ENCODE measurements at places on chromosomes 3 and 15.
A peak's percentile ranks its signal among the peaks of the same experiment; 100 is the strongest.

DNA sequence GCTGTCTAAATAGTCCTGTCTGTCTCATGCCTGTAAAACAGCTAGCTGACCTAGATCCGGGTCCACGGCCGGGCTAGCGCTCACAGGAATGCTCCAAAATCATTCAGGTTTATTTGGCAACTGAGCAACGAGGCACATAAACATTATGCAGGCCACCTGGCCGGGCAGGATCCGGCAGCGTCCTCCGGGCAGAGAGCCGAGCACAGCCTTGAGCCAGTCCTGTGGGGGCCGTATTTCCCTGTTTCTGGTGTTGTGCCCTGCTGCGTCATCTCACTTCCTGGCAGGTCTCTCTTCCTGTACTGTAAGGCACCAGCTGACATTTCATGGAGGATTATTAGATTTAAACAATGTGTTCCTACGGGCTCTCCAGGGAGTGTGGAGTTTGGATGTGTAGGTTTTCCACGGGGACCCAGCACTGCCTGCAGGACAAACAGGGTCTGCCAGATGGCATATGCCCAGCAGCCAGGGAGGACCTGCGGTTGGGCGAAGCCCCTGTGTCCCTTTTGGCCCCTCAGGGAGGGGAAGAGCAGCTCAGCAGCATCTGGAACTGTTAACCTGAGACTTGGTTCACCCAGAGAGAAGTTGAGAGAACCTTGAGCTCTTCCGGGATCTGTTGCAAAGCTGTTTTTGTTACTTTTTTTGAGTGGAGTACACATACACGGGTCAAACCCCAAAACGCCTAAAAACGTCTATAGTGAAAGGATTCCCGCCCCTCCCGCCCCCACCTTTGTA is 16.6 kb upstream of the LRRK1 start:
- no peak for DNase-seq

GRCh38 chr3:179615458-179616173 is 11.0 kb downstream of the NDUFB5 start:
- DNase-seq, result no peak

DNA sequence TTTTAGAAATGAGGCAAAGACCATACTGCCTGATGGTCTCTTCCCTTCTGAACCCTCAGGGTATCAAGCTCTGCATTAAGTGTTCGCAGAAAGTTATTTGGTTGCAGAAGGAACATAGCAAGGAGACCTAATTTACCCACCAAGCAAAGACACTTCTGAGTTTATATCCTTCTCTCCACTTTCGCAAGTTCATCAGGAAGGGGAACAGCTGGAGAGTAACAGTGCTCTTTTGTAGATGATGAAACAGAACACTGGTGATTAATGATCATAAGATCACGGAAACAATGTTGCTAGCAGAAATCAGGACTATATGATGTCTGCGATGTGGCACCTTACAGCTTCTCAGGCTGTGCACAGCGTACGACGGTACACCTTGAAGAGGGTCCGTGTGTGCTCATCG is 62.1 kb downstream of the NCEH1 start:
- DNase-seq, result no peak

- DNase-seq, result no peak
Measured at GRCh38 chr3:178856804-178857203, 214.8 kb downstream of the ZMAT3 start.

- DNase-seq, result peak; percentile 12
Measured at GRCh38 chr3:126245811-126246727, 65.7 kb upstream of the ALDH1L1 start.

- DNase-seq, result no peak
Measured at GRCh38 chr15:68606375-68606774, 27.6 kb downstream of the CORO2B start.

GRCh38 chr3:72232331-72232730 is 447.4 kb upstream of the PROK2 start:
- no peak for DNase-seq

GRCh38 chr3:149382101-149382467 is 4.6 kb upstream of the TM4SF1 start:
- no peak for DNase-seq

GRCh38 chr15:26182441-26182840 is 319.3 kb upstream of the ATP10A start:
- no peak for DNase-seq

DNA sequence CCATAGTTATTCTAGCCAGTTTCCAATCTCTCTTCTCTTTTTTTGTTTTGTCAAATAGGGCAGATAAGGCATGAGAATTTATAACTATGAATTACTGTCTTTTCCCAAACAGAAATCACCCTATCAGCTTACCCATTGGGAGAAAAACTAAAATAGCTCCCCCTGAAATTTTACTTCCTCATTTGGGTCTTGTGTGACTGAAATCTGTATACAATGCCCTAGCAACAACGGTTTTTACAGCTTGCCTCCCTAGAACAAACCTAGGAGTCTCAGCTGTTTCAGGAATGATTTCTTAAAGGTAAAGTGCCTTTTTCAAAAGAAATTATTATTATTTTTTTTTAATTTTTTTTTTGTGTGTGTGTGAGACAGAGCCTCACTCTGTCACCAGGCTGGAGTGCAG is 56.8 kb downstream of the CD86 start:
- DNase-seq, result no peak

DNA sequence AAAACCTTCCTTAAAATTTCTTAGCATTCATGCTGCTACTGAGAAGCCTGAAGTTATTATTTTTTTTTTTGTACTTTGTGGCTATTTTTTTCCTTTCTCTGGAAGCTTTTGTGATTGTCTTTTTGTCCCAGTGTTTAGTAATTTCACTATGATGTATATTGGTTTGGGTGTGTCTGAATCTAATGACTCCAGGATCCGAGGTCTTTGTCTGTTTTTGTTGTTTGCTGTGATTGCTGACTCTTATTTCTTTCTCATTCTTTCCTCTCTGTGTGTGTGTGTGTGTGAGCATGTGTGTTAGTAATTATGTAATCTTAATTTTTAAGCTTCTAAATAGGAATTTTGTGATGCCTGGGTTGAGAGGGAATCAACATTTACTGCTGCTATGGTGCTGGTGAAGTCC is 152.0 kb downstream of the RAP2B start:
- DNase-seq, result no peak

- DNase-seq, result no peak
Measured at GRCh38 chr3:39453134-39453533, 14.3 kb upstream of the MOBP start.

DNA sequence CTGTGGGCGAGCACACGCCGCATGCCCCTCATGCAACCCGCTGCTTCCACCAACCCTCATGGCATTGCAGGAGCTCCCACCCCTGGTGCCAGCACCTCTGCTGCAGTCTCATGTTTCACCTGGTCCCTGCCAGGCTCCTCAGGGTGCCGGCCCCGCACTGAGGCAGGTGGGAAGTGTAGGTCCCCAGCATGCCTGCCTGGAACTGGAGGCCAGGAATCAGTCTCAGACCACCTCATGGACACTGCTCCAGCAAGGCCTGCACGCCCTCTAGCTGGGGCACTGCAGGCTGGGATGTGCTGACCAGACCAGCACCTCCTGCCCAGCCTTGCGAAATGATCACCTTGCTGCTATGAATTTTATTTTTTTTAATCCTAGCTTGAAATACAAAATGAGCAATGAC is 39.1 kb downstream of the OCA2 start:
- no peak for DNase-seq

GRCh38 chr3:170356596-170357175 is 829 bp upstream of the SKIL start:
- DNase-seq, result no peak
